ENCODE measurements at places on chromosomes 5 and 9.

DNA sequence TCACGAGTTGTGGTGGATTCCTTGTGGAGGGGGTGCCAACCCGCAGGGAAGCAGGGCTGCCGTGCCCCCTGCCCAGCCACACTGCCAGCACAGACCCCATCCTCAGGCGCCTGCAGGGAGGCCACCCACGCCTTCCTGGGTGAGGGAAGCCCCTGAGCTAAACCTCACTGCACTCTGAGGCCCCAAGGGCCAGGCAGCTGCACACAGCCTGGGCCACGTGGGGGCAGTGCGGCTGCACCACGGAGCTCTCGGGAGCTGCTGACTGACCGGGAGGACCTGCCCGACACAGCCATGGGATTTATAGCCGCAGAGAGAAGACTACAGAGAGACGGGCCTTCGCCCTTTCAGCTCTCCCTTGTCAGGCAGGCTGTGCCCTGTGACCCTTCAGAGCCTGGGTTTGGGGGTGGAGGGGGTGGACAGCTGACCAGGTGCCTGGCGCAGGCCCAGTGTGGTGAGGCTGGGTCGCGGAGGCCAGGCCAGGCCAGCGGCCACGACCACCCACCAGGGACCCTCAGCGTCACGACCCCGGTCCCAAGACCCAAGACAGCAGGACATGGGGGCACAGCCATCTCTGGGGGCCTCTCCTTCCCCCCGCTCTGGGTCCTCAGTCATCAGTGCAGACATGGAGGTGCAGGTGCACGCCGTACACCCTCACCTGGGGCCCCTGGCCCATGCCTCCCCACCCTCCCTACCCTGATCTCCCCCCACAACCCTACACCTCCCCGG is 4.3 kb upstream of the AHRR start:
- no peak for DNase-seq

DNA sequence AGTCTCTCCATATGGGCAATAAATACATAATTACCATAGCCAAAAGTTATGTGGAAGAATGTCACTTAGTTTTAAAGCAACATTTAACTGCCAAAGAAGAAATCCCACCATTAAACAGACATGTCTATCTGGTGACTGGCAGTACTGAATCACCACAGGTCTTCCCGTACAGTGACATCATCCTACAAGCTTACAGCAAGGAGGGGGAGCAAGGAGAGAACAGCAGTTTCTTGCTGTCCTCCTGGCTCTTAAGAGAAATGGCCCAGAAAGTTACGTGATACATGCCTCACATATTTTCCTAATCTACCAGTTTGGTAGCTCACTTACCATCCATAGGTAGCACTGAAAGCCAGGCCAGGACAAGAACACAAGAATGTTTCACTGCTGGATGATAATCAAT is 671.0 kb downstream of the DMRTA1 start:
- DNase-seq, result no peak

DNA sequence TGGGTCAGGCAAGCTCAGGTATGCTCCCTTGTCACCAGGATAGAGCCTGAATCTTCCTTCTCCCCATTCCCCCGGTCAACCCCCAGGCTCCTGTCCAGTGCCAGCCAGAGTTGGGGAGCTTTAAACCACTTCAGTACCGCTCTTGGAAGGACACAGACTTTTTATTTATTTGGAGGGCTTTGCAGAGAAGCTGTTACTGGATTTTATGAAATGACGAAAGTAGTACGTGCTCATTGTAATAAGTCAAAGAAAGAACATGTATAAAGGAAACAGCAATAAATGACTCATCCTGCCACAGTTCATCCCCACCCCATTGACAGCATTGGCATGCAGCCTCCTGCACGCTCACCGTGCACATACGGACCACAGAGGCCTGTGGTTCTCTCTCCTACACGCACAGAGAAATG is 230.3 kb downstream of the AUH start:
- no peak for DNase-seq

DNA sequence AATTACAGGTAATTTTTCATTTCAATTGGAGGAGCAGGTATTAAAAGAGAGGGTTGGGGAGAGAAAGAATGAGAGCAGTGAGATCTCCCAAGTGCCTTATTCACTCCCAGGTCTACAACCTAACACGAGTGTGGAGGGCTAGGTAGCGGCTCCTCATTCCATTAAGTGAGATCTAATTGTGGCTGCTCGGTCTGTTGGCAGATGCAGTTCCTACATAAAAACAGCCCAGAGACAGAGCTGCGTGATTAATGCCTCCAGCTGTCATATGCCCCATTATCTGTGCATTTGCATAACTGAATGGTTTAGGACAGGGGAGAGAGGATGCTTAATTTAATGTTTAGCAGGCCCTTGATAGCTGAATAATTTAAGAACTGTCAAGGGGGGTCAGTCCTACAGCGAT is 100.5 kb downstream of the PSAT1 start:
- peak; percentile 78 for DNase-seq

GRCh38 chr9:117076571-117077290 is 338.1 kb downstream of the ASTN2 start:
- no peak for DNase-seq

DNA sequence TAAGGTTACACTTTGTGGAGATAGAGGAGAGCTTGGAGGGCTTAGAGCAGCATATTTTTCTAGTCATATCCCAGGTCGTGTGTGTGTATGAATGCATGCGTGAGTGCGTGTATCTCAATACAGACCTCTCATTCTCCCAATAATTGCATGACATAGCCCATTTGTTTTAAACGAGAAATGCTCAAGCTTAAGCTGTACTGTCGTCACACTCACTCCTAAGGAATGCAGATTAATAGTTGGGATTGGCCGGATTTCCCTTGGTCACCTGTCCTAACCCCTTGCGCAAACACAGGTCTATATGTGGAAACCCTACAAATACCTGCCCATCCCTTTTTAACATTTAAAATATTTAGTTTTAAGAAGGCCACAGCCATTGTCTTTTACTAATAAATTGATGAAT is 165.8 kb downstream of the SEMA5A start:
- no peak for DNase-seq

GRCh38 chr5:123209502-123210027 is 120.5 kb downstream of the PRDM6 start:
- DNase-seq, result no peak

- DNase-seq, result no peak
Observed at GRCh38 chr9:133592731-133593409, 16.3 kb downstream of the FAM163B start.

DNA sequence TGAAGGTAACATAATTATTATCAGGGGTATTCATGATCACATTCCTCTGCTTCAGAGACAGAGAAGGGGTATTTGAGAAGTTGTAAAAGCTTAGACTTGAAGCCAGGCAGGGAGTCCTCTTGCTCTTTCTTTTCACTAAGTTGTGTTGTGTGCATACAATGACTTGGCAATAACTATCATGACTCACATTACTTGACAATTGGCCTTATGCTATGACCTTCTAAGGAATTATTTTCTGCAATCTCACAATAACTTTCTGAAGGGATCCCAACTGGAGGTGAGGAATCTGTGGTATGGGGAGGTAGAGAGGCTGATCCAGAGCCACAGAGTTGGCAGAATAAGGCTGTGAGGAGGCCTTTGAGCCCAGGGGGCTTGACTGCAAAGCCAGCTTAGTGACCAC is 622.3 kb downstream of the MTRR start:
- DNase-seq, result no peak

GRCh38 chr9:110135846-110136245 is 72.1 kb downstream of the C9orf152 start:
- DNase-seq, result no peak

GRCh38 chr5:29114331-29114768 is 2076.0 kb upstream of the CDH9 start:
- DNase-seq, result no peak

DNA sequence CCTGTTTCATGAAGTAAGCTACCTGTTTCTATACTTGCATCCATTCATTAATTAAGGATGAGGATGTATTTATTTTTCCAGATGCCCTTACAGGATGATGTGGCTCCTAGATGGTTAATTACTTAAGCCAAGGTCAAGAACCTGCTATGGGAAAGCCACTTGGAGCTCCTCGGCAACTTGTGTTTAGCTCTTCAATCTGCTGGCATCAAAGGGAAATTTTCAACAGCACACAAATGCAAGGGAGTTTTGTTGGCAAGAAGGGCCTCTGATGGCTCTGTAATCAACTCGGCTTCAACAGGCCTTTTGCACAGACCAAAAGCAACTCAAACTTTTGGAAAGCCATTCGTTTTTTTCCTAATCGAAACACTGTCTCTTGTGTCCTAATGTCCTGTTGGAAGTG is 125.3 kb downstream of the EFNA5 start:
- no peak for DNase-seq

DNA sequence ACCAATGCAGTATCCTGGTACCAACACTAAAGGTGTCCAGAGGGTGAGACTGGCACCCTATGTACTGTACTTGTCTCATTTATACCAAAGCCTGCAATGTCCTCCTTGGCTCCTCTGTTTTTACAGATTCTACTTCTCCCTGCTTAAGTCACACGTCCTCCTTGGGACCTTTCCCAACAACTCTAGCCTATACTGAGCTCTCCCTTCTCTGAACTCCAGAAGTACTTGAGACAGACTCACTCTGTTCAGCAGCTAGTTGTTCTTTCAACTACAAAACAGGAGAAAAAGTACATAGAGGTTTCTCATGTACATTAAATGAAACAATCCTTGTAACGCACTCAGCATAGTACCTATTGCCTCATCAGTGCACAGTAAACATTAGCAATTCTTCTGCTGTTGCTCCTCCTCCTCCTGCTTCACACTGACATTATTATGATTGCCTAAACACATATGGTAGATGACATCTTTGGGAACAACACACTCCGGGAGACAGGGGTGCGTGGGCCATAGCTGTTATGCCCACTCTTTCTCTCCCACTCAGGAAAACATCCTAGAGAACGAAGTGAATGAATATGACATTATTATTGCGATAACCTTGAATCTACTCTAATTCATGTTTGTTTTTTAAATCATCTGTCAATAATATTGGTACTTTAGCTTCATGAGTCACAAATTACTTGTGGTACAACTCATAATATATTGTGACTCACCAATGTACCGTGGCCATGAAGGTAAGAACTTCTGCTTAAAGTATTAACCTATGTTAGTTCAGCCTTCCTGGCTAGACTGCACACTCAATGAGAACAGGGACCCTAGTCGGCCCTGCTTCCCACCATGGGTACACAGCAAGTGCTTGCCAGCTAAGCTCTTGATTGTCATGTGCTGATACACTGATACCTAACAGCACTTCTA is 180.3 kb upstream of the ADRA1B start:
- no peak for DNase-seq

GRCh38 chr9:75360252-75360651 is 271.9 kb downstream of the OSTF1 start:
- no peak for DNase-seq

- no peak for DNase-seq
Observed at GRCh38 chr5:14032918-14033317, 88.4 kb upstream of the DNAH5 start.

DNA sequence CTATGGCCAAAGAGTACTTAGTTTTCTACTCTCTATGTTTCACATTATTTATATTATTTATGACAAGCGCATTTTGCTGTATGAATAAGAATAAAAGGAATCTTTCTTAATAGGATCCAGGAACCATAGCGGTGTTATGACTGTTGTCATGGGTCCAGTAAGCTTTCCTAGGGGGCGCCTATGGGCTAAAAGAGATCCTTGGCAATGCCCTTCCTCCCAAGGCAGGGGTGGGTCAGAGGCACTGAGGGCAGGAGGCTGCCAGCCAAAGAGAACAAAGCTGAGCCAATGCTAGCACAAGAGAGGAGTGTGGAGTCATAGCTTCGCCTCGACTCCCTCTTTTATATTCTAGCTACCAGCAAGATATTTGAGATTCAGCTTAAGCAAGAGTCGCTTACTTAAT is 98.4 kb upstream of the GNAQ start:
- DNase-seq, result no peak

DNA sequence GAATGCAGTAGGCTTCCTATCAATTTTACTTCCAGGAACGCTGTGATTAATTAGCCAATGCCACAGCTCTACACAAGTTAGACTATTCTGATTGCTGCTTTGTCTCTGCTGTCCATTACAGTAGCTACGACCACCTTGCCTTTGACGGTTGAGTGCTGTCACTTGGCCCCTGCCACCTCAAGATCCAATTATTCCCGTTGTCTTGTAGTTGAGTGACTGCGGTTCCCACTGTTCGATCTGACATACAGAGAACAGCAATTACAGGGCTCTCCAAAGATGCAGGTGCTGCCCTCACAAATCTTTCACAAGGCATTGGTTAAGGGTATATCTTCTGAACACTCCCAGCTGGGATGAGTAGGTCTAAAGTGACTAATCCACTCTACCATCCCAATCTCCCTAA is 393.4 kb upstream of the KIF2A start:
- no peak for DNase-seq

GRCh38 chr9:133354766-133355165 is 1.5 kb downstream of the SURF1 start:
- no peak for DNase-seq

Measured in NCI-H1105 (cell line).